Stimulated activated CD8-positive, alpha-beta memory T cell treated with anti-CD3 and anti-CD28 coated beads, Interleukin-15, amount 100 ng/mL, for 4 hours (primary cell): ENCODE measurements at places on chromosomes 6 and 20.

DNA sequence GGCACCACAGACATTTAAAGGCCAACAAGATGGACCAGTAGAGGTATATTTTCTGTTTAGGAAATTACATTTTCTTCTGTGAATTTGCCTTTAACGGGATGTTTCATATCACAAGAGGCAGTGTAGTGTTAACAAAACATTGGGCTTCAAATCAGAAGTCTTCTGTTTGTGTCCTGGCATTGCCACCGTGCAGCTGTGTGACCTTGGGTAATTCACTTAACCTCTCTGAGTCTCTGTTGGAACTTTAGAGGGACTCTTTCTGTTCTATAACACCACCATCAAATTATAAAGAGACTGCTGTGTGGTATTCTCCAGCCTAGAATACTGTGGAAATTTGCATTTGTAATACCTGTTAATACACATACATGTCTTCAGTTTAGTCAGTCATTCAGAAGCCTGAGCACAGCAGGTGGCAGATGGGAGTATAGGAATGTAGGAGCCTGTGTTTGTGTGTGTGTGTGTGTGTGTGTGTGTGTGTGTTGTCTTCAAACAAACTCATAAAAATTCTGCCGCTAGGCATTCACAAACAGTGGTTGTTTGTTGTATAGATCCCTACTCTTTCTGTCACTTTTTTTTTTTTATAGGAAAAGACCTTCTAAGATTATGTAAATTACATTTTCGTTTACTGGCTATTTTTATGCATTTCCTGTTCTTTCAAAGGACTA is 22.6 kb downstream of the UST start:
- no peak for DNase-seq

GRCh38 chr6:85404564-85405174 is 45.2 kb upstream of the NT5E start:
- no peak for DNase-seq

GRCh38 chr6:37059344-37060194 is 54.1 kb downstream of the FGD2 start:
- no peak for DNase-seq

DNA sequence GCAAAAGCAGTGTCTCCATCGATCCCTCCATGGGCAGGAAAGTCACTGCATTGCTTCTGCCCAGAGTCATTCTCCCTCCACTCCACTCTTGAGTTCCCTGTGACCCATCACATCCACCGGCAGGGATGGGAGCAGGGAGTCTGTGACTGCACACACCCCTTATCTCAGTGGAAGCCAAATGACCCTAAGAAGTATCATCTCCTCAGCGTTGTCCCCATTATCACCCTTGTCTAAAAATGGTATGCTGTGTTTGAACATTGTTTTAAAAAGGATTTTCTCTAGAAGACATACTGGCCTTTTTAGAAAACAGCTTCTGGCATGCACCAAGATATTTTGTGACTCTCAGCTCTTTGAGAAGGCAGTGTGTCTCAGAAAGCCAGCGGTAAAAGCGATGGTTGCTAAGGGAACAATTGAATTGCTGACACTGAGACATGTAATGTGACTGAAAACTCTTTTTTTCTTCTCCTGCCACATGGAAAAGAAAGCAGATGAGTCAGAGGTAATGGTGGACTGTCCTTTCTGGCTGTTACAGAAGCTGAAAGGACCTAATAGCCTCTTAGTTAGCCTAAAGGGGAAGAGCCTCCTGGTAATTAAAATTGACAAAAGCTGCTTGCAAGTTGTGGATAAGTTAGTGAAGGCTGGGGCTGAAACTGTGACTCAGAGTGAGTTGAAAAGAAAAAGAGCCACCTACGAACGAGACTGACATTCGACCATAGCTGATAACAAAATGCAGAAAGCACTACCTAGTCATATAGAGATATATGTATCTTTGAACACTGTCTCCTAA is 120.5 kb downstream of the MAP3K7 start:
- no peak for DNase-seq

GRCh38 chr6:149265945-149266344 is 51.6 kb upstream of the TAB2 start:
- no peak for DNase-seq

- DNase-seq, result no peak
These were observed 13.6 kb downstream of the ITPA start for GRCh38 chr20:3222635-3223600.

DNA sequence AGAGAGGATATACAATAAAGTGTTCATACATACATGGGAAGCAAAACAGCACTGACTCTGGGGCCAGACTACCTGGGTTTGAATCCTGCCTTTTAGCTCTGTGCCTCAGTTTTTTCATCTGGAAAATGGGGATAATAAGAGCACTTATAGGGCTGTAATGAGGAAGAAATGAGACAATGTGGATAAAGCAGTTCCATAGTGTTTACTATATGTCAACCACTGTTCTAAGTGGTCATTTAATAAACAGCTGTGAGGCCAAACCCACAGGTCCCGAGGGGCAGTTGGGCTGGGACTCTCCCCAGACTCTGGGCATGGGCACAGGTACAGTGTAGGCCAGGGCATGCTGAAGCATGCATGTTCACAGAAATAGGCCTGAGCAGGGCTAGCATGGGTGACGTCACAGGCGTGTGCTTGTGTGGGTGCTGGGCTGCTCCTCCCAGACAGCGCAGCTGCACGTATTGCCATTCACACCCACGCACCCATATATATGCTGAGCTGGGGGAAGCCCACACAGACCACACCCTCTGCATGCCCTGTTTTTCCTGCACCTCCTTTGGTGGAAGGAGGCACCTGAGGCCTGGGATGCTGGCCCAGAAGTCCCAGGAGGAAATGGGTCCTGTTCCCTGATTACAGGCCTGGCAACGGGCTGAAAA is 3.5 kb upstream of the PLCG1 start:
- DNase-seq, result no peak

DNA sequence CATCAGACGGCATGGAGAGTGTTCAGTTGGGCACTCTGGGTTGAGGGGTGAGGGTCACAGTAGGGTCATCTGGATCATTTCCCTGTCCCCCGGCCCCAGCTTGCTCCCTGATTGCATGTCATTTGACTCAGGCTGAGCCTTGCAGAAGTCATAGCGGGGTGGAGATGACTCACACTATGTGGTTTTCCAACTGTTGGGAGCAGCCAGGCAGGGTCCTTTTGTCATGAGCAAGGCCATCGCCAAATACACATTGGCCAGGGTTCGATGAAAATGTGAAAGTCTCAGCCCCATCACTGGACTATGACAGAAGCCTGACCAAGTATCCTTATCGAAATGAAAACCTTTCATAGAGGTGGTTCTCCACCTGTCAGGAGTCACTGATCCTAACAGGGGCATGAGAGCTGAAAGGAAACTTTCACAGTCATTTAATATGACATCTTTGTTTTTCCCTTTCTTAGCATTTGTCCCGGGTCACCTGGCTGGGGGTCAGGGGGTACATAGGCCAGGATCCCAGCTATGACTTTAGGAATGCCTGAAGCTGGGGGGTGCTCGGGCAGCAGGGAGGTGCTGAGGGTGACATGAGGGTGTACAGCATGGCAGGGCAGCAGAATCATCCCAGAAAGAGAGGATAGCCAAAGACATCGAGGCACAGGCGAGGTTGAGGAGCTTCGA is 70.2 kb upstream of the CD93 start:
- no peak for DNase-seq

- no peak for DNase-seq
These were observed 290.3 kb upstream of the STXBP5 start for GRCh38 chr6:146913842-146914488.

DNA sequence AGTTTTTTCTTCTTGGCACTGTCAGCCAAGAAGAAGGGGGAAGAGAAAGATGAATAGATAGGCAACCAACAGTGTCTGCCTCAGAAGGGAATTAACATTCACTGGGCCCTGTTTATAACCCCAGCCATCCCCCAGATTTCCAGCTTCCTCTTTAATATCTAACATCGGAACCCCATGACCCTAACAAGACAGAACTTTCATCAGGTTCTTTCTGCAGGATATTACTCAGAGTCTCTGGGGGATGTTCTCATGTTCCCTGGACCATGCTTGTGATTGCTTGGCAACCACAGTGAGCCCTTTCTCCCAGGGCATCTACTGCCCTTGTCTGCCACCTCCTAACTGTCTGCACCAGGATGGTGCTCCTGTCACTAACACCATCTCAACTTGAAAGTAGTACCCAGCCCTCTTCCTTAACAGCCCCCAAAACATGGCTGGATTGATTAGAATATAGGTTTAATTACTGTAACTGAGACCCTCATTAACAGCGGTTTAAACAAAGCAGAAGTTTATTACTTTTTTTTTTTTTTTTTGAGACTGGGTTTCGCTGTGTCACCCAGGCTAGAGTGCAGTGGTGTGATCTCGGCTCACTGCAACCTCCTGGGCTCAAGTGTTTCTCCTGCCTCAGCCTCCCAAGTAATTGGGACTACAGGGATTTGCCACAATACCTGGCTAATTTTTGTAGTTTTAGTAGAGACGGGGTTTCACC is 12.0 kb upstream of the PTPN1 start:
- no peak for DNase-seq
